ENCODE measurements at places on chromosomes 7 and 10.
A peak's percentile ranks its signal among the peaks of the same experiment; 100 is the strongest.

- DNase-seq: peak; percentile 42
Measured at GRCh38 chr7:155738652-155739537, 73.4 kb downstream of the SHH start.

DNA sequence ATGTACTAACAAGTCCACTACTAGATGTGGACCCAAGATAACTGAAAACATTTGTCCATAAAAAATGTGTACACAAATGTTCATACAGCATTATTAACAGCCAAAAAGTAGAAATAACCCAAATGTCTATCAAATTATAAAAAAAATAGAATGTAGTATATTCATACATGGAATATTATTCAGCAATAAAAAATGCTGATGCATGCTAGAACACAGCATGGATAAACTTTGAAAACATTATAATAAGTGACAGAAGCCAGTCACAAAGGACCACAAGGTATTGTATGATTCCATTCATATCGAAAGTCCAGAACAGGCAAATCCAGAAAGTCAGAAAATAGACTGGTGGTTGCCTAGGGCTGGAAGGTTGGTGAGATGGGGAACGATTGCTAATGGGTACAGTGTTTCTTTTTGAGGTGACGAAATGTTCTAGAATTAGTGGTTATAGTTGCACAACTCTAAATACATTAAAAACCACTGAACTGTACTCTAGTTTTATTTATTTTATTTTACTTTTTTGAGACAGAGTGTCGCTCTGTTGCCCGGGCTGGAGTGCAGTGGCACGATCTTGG, 43.3 kb upstream of the ANLN start:
- DNase-seq: no peak

DNA sequence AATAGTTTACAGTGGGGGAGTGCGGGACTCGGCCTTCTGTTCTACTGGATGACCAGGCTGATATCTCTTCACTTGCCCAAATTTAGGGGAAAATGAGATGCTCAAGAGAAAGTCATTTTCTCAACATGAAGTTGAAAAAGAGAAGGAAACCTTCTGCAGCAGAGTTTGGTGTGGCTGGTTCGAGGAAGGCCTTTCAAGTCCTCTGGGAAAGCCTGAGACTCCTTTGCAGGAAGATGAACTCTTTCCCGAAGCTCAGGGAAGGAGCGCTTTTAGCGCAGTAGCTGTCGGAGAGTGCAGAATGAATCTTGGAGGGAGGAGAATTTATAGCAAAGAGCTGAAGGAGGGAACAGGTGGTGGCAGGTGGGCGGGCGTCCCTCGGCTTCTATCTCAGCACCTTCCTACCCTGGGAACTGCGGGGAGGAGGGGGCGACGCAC, at the start of gene ATOH7:
TSS of gene ATOH7 (minus strand) at position 297 of the 435 bp plus-strand sequence. CDS start 436 bp downstream, outside the sequence.
- DNase-seq: no peak

GRCh38 chr10:76632767-76633051, 1004.9 kb downstream of the KCNMA1 start:
- DNase-seq: no peak

DNA sequence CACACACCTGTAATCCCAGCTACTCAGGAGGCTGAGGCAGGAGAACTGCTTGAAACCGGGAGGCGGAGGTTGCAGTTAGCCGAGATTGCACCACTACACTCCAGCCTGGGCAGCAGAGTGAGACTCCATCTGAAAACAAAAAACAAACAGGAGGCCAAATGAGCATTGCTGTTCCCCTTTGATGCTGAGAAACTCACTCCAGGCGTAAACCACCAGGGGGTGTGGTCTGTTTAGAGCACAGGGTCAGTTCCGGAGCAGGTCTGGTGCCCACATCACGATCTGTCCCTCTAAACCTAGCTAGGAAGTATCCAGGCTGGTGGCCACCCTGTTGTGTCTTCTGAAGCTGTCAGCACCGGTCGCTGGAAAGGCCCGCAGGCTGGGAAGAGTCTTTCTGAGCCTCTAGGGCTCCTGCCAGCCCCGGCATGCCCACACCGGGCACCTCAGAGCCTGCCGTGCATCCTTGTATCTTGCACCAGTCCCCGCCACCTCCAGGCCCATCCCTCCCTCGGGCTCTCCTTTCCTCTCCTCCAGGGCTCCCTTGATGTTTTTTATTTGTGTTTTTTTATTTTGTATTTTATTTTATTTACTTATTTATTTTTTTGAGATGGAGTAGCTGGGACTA, 66.3 kb upstream of the SH2B2 start:
- no peak for DNase-seq

- DNase-seq: no peak
Measured at GRCh38 chr7:138825049-138825721, 27.2 kb upstream of the ATP6V0A4 start.

- peak; percentile 67 for DNase-seq
Measured at GRCh38 chr7:8217200-8218068, 44.5 kb downstream of the ICA1 start.

GRCh38 chr10:101639141-101639900, 51.2 kb downstream of the DPCD start:
- DNase-seq: no peak

- peak; percentile 20 for DNase-seq
Measured at GRCh38 chr10:84256510-84257342, 11.9 kb downstream of the RGR start.

DNA sequence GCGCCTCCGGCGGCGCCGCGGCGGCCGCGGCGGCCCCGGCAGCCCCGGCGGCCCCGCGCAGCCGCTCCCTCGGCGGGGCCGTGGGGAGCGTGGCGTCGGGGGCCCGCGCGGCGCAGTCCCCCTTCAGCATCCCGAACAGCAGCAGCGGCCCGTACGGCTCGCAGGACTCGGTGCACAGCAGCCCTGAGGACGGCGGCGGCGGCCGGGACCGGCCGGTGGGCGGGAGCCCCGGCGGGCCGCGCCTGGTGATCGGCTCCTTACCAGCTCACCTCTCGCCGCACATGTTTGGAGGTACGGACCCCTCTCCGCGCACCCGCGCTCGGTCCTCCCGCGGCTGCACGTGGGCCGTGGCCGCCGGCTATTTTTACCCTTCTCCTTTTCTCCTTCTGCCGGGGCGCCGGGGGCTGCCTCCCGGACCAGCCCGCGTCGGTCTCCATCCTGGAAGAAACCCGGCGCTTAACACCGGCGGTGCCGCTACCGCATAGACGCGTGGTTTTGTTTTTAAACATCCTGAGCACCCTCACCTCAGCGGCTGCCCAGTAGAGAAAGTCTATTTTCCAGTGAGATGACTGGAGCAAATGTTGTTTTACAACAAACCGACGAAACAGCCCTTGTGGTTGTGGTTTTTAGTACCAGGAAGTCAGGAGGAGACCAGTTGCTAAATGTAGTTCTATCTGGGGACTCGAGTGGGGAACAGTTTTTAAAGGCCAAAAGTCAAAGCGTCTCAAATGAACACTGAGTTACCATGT, 1.3 kb downstream of the ZNRF2 start:
- DNase-seq: peak; percentile 62

DNA sequence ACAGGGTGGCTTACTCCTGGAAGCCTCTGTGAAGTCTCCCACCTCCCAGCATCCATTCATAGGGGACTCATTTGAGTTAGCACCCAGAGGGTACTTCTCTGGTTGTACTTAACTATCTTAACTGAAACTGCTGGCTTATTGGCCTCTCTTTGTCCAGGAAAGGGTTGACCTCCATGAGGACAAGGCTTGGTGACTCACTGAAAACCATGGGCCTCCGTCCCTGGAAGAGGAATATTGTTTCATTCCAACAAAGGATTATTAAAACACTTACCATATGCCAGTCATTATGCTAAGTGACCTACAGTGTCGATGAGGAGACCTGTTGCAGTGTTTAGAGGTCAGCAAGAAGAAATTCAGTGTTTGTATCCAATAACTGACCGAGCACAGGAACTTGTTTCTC, 175.9 kb downstream of the PLPP4 start:
- DNase-seq: no peak

DNA sequence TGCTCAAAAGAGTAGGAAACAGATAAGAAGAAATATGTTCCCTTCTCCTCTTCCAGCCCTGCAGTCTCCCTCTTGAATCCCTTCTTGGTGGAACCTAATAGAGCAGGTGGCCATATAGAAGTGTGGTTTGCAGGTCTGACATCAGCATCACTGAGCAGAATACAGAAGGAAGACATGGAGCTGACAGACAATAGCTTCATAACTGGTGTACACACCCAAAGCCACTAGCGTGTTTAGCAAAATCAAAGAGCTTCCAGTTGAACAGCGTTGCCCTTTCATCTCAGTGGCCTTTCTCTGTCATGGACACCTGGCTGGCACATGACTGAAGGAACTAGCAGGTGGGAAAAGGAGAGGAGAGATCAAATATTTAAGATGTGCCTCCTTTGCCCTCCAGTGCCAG, 245.5 kb downstream of the BAMBI start:
- no peak for DNase-seq

DNA sequence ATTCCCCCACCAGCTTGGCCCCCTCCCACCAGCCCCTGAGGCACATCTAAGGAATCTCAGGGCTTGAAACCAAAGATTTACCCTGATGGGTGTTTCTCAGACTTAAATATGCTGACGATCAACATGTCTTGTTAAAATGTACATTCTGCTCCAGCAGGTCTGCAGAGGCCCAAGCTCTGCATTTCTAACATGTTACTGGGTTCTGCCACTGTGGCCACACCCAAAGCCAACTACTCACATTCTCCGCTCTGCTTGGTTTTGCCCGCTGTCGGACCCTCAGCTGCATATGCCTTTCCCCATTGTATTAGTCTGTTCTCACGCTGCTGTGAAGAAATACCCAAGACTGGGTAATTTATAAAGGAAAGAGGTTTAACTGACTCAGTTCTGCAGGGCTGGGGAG, 8.9 kb downstream of the PIP4K2A start:
- no peak for DNase-seq

DNA sequence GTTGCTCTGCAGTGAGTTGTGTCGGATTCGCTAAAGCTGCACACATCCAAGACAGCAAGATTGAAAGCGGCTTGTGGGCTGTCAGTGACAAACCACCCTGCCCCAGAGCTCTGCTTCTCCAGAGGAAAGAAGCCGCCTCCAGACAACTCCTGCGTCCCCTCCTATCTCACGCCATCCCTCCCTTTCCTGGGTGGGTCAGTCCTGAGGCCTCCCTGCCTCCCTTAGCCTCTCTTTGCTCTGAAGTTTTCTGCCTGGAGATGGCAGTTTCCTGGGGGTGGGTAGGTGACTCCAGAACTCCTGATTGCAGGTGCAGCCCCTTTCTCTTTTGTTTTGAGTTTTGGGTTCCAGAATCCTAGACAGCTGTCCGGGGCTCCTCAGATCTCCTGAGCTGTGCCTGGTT, 78.7 kb downstream of the EMX2 start:
- no peak for DNase-seq

DNA sequence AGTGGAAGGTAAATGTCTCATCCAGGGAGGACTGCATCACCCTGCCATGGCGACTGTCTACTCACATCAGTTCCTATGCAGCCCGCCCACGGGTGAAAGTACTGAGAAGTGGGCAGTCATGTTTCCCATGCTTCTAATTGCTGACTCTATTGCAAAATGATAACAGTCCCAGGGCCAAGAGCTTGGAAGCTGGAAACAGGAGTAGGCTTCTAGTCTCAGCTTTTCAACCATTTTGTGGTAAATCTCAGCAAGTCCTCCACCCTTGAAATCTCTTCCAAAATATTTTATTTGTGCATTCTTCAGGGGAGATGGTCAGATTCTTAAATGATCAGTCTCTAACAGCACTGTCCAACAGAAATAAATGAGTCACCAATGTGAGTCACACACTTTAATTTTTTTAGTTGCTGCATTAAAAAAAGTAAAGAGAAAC, 48.1 kb upstream of the TARP start:
- DNase-seq: no peak

DNA sequence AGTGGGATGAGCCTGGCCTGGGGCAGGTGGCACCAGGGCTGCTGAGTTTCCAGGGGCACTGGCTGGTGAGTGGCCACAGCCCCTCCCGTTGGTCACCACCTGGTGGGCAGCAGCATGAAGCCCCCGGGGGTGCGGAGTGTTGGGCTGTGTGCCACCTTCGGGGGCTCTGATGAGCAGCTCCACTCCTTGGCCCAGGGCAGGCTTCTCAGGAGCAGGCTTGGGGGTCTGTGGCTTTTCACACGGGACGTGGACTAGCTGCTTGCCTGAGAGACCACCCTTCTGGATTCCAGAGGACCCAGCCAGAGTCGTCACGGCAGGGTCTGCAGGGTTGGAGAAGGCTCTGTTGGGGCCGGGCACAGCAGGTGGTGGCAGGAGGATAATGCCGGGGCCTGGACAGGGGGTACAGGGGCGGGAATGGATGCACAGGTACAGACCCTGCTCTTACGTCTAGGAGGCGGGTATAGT, 193.1 kb downstream of the ADARB2 start:
- DNase-seq: no peak

DNA sequence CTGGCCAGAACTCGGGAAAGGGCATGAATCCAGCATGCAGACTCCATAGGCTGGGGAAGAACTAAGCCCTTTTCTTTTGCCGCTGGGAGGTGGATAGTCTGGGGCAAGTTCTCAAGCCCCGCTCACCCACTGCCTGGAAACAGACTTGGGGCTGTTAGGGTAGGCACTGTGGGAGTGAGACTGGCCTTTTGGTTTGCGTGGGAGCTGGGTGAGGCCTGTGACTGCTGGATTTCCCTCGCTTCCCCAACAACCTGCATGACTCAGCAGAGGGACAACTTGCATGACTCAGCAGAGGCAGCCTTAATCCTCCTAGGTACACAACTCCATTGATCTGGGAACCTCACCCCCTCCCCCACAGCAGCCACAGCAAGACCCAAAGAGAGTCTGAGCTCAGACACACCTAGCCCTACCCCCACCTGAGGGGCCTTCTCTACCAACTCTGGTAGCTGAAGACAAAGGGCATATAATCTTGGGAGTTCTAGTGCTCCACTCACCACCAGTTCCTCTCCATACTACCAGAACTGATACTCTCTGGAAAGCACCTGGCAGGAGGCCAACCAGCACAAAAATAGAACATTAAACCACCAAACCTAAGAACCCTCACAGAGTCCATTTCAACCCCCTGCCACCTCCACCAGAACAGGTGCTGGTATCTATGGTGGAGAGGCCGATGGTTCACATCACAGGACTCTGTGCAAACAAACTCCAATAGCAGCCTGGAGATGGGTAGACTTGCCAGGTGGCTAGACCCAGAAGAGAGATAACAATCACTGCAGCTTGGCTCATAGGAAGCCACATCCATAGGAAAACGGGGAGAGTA, 81.4 kb upstream of the LAMB4 start:
- DNase-seq: no peak

GRCh38 chr10:60937784-60938654, 6.0 kb downstream of the RHOBTB1 start:
- DNase-seq: no peak
